ENCODE measurements at places on chromosomes 11 and 22.

DNA sequence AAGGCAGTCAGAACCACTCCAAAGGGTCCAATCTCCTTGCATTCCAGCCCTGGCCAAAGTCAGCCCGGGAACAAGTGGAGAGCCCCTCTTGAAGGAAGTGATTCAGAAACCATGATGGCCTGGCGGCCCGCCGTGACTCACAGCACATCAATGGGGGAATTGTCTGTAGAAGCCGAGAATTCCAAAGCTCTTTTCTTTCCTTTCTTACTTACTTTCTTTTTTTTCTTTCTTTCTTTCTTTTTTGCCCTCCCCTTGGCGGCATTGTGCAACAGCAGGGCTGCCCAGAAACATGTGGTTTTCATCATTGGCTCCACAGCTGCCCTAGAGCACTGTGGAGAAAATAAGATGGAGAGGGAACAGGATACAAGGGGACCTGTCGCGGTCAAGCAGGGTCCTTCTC, 140.2 kb upstream of the TIMP3 start:
- peak; percentile 79 for DNase-seq

GRCh38 chr11:22190827-22191463, 1.9 kb upstream of the ANO5 start:
- no peak for DNase-seq

- no peak for DNase-seq
Observed at GRCh38 chr11:70002433-70002832, 75.7 kb upstream of the ANO1 start.

DNA sequence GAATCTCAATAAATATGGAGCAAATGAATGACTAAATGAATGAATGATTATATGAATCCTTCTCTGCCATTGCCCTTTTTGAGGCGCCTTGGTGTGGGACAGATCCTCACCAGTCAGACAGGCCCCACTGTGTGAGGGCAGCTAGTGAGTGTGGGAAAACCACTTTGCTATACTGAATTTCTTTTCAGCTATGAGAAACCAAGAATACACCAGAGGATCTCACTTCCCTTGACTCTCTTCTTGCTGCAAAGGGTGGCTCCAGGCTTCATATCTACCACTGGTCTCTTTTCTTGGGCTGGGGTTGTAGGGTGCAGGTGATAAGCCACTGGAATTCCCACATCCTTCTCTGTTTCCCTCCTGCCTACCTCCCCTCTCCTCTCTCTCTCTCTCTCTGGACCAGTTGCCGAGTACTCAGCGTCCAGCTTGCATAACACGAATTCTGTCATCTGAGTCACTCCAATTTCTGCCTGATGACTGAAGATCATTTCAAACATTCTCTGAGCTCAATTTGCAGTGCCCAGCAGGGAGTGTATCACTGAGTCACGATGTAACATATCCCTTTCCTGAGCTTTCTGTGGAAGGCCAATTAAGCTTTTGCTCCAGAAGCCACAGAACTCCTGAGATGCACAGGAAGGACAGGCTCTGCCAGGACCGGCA, 304.3 kb upstream of the NCAM1 start:
- peak; percentile 86 for DNase-seq

GRCh38 chr11:12206529-12206928, 96.1 kb downstream of the MICAL2 start:
- DNase-seq, result no peak

DNA sequence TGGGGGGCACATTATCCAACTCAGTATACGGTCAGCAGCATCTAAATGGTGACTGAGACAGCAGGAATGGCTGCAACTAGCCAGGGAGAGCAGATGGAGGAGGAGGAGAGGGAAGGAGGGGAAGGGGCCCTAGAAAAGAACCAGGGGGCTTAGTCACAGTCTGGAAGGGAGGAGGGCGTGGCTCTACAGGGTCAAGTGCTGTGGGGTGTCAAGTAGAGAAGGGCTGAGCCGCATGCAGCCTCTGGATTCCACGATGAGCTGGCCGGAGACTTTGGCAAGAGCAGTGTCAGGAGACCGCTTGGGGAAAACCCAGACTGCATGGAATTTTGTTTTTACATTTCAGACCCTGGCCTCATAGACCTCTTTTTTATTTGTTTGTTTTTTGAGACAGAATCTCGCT, 25.8 kb upstream of the PPFIA1 start:
- DNase-seq, result peak; percentile 97

DNA sequence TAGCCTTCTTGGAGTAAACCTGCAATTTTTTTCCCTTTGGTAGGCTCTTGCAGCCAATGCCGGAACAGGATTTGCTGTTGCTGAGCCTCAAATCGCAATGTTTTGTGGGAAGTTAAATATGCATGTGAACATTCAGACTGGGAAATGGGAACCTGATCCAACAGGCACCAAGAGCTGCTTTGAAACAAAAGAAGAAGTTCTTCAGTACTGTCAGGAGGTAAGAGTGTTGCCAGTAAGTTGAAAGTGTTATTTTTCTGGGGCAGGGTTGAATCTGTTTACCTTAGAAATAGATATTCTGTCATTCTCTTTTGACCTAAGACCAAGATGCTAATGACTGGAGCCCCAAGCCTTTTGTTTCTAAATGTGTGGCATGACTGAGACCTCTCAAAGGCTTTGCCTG, 39.7 kb downstream of the APLP2 start:
- DNase-seq, result no peak

DNA sequence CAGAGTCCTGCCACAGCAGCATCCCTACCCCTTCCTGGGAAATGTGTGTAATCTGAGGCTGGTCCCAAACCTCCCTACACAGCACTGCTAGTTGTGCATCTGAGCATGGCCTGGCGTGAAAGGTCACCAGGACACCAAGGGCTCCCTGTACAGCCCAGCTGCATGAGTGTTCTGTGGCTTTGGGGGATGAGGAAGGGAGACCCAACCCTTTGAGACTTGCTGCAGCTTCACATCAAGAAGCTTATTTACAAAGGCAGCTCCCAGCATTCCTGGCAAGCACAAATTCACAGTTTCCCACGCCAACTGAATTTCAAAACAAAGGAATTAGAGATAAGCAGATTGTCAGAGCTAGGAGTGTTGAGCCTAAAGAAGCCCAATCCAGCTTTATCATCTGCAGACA, 32.2 kb downstream of the CSNK2A3 start:
- no peak for DNase-seq

DNA sequence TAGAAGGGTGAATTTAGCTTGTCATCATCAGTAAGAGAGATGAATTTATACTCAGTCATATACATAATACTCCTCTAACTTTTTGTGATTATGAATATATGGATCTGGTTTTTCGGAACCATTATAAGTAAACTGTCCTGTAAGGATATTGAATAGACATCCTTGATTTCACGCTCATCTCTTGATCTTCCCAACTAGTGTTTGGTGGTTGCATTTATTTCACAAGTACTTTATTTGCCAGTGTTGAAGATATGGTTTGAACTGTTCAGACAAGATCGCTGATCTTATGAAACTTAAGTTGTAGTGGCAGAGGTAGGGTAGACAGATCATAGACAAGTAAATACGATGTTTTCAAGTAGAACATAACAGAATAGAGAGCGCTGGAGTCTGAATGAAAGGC, 3.0 kb downstream of the FBXO7 start:
- no peak for DNase-seq

GRCh38 chr11:46676436-46677158, 23.8 kb downstream of the ARHGAP1 start:
- DNase-seq, result no peak

GRCh38 chr22:47038206-47038835, 275.9 kb downstream of the TBC1D22A start:
- DNase-seq, result no peak

- no peak for DNase-seq
Observed at GRCh38 chr11:94787801-94788200, 19.6 kb downstream of the AMOTL1 start.

DNA sequence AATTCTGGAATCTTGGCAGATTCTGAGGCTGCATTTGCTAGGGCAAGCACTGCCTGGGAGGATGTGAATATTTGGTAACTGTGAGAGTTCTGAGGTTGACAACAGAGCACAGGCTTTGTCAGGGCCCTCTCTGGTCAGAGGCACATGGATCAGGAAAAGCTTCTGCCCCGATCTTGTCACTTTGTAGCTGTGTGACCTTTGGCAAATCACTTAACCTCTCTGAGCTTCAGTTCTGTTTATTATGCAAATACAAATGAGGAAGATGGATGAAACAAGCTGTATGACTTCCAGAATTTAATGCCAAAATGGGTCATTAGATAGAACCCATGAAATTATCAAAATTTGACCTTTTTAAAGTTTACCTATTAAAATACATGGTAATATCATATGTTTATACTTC, 94.9 kb downstream of the SEZ6L start:
- no peak for DNase-seq

DNA sequence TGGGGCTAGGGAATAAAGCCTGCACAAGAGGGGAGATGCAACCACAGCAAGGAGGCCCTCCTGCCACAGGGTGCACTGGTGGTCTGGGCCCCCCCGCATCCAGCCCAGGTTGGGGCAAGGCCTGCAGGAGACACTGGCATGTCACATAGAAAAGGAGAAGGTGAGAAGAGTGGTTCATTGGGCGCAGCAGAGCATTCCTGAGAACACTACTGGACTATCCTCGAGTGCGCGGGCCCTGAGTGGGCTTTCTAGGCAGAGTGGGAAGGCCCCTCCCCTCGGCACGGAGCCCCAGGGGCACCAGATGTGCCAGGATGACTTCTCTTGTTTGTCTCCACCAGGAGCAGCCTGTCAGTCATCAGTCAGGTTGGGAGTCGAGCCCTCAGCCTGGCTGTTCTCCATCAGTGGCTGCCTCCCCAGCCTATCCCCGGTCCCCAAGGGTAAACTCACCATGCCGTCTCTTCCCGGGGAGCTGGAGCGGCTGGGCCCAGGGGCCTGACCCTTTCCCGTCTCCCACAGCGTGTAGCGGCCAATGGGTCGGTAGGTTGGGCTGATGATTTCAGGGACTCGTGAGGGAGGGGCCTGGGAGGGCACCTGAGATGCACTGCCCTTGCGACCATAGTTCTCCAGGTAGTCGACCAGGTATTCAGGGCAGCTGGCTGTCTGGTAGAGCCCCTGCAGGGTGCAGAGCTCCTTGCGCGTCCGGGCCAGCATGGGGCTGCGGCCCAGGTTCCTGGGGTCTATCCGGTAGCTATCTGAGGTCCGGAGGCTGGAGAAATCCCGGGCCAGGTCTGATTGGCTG, 9.0 kb downstream of the USP2 start:
- DNase-seq, result no peak

GRCh38 chr22:26025626-26026025, 143.6 kb upstream of the SEZ6L start:
- DNase-seq, result no peak

DNA sequence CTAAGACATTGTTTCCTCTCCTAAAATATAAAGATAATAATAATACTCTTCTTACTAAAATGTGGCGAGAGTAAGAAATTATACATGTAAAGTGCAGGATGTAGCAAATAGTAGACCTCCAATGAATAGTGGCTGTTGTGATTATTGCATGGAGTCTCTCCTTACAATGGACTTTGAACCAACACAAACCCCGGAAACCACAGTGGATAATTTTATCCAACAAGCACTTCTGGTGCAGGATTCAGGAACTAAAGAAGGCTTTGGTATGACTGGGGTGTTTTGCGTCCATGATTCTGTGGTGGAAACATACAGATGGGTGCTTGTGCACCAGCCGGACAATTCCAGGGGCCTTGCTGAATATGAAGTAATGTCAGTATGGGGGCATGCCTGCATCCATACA, 146.4 kb upstream of the UBASH3B start:
- no peak for DNase-seq

- DNase-seq, result peak; percentile 27
Observed at GRCh38 chr11:77019976-77020595, 14.1 kb upstream of the B3GNT6 start.

DNA sequence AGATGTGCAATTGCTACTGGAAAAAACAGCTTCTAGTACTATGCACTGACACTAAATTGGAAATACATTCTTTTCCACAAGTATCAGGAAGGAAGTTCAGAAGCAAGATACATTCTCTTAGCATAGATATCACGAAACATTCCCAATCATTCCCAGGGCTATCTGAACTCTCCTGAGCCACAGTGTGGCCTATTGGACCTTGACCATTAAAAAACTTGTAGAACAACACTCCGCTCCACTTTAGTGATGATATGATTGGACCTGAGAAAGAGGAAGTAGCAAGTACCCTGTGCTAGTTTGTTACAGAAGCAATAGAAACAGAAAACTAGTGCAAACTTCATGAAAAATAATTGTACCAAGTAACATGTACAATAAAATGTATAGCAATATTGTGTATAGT, 11.4 kb upstream of the OR5AK2 start:
- DNase-seq, result no peak

GRCh38 chr11:44003736-44004451, 43.9 kb upstream of the ACCSL start:
- DNase-seq, result no peak

DNA sequence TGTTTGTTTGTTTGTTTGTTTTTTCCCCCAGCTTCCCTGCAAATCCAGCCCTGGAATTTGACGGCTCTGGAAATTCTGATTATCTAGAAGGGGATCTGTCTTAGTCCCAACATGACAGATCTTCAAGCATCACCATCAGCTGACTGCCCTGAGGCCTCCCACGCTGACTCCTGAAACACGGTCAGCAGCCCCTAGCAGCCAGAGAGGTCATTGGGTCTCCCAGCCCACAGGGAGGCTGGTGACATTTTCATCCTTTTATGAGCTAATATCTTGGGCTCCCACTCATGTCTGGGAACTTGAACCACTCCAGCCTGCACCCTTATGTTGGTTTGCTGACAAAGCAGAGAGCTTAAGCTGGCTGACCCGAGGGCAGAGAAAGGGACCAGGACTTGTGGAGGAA, 66.0 kb upstream of the TIMP3 start:
- no peak for DNase-seq

- no peak for DNase-seq
Observed at GRCh38 chr11:62443390-62444235, 24.8 kb downstream of the SCGB1A1 start.

DNA sequence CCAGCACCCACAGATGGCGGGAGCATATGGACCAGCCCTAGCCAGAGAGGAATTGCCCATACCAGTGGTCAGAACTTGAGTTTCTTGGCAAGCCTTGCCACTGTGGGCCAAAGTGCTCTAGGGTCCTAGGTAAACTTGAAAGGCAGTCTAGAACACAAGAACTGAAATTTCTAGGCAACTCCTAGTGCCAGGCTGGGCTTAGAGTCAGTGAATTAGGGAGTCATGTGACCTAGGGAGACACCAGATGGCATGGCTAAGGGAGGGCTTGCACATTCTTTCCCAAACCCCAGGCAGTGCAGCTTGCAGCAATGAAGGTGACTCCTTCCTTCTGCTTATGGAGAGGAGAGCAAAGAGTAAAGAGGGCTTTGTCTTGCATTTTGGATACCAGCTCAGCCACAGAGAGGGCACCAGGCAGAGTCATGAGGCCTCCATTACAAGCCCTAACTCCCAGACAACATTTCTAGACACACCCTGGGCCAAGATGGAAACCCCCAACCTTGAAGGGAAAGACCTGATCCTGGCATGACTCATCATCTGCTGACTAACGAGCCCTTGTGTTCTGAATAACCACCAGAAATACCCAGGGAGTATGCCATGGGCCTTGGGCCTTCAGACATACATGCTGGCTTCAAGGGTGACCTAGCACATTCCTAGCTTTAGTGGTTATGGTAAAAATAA, 19.2 kb upstream of the OR56A3 start:
- DNase-seq, result peak; percentile 2

DNA sequence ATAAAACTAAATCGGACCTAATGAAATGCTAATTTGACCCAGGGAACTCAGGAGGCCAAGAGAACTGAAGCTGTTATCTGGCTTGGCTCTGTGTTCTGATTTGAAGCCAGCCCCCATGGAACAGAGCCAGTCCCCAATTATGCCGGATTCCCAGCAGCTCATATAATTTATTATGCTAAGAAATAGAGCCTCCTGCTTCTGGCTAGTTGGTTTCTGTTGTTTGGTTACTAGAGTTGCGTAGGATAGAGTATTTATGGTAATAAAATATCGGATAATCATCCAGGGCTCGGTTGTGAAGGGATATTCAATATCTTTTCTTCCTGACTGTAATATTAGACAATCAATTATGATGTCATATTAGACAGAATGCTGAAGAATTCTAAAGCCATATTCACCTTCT, 120.4 kb upstream of the TTC12 start:
- DNase-seq, result peak; percentile 8
